H9 (cell line): ENCODE measurements at places on chromosomes 6 and 20.

- no peak for DNase-seq
Measured at GRCh38 chr20:61244213-61244612, 7.8 kb upstream of the CDH4 start.

GRCh38 chr6:104640761-104641160 lies 219.0 kb downstream of the HACE1 start:
- no peak for DNase-seq

DNA sequence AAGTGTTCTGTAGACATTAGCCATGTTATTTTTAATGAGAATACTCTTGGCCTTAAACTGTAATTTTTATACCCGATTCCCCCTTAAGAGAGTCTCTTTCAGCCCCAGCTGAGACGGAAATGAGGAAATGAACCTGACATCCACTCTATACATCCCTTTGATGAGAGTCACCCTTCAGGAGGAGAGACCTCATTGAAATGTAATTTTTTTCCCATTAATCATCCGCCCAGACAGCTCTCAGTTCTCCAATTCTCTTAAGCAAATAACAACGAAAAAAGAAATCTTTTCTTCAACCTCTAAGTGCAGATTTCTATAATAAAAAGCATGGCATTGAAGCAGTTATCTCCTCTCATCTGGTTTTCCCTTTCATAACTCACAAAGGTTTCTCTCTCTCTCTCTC lies 243.8 kb upstream of the PMEPA1 start:
- DNase-seq = no peak

DNA sequence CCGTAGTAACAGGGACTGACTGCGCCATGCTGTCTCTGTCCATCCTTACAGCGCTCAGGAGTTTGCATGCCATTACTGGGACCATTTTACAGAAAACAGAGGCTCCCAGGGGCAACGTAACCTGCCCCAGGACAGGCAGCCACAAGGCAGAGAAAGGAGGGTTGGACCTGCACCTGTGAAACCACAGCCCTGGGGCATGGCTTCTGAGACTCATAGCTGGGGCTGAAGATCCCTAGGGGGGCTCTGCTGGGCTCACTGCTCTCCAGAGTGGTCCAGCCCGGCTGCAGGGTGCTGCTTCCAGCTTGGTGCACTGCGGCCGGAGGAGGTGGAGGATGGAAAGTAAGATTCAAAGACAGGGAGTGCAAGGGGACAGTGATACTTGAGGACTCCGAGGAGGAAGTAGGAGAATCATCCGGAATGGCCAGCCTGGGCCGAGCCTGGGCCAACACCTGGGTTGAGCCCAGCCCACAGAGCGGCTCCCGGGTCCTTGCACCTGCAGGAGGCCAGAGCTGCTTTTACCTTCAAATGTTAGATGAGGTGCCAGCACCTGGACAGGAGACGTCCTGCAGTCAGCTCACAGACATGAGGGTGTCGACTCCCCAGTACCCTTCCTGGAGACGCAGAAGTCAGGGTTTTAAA lies 183.2 kb downstream of the CDH4 start:
- no peak for DNase-seq

DNA sequence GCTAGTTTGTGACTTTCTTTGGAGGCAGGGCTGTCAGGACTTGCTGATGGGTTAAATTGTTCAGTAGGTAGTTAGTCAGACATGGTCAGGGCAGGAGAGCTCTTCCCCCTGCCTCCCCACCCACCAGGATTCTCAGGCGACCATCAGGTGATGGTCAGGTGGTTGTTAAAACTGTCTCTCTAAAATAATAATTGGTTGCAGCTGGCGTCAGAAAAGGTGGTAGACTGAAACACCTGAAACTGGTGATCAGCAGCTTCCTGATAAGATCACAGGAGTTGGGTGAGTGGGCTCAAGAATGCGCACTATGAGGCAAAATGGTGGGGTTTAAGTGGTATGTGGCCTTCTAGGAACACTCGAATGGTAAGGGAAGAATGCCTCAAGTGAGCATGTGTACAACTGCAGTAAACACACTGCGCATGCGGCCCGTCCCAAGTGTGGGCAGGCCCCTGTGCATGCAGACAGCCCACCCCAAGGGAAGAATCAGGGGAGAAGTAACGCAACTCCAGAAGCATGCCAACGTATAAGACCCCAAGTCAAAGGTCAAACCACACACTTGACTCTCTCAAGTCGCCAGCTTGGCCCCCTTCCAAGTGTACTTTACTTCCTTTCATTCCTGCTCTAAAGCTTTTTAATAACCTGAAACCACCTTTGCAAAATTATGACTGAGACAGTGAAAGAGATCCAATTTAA lies 7.9 kb upstream of the BLCAP start:
- peak; percentile 15 for DNase-seq

DNA sequence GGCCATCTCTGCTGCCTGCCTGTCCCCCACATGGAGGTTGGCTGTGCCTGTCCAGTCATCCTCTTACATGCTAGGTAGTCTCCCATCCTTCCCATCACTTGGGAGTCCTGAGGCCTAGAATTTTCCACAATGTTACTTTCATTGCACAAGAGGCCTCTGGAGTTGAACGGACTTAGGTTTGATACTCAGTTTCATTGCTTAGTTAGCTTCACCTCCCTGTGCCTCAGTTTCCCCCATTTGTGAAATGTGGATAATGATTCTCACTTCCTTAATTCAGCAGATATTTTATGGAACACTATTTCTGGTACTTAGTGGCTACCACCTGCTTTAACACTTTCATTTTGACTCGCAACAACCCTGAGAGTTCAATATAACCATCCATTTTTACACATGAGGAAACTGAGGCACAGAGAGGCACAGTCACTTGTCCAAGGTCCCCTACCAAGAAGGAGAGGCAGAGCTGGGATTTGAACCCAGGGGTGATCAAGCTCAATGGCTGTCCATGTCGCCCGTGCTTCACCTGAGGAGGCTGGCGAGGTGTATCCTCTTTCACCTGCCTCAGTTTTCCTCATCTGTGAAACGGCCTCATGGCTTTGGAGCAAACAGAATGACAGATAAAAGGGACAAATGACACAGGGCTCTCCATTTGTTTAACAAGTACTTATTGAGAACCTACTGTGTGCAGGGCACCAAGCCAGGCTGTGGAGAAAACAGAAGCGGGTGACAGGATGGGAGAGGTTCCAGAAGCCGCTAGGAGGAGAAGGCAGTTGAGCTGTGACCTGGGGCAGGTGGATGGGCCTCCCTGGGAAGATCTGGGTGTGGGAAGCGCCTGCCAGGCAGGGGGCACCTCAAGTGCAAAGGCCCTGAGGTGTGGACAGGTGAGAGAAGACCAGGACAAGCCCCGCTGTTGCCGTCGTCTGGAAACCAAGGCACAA lies 154.3 kb upstream of the PTPN1 start:
- DNase-seq = no peak

GRCh38 chr6:2503816-2504494 lies 246.8 kb downstream of the MYLK4 start:
- DNase-seq = no peak

GRCh38 chr20:24382331-24382730 lies 87.1 kb upstream of the SYNDIG1 start:
- DNase-seq = no peak

GRCh38 chr6:38143191-38144150 lies 323.9 kb downstream of the ZFAND3 start:
- DNase-seq = no peak

DNA sequence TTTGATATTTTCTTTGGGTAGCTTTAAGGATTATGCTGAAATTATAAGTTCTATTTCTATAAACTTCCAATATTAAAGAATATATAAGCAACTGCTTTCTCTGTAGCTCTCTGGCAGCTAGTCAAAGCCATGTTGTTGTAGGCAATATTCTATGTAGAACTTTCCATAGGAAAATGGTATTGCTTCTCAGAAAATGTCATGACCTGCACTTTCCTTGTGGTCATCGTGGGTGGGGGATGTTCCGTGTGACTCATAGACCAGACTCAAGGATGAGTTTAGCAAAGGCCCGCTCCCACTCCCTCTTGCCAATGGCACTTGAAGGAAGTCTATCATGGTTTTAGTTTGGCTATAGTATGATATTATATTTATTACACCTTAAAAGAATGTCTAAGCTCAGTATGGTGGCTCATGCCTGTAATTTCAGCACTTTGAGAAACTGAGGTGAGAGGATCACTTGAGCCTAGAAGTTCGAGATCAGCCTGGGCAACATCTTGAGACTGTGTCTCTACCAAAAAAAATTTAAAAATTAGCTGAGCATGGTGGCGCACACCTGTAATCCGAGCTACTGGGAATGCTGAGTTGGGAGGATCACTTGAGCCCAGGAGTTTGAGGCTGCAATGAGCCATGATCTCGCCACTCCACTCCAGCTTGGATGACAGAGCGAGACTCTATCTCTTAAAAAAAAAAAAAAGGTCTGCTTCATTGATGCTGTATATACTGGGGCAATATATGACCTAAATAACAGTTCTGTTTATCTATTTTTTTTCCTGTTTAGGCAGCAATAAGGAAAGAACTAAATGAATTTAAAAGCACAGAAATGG lies 36.6 kb upstream of the LTV1 start:
- no peak for DNase-seq

DNA sequence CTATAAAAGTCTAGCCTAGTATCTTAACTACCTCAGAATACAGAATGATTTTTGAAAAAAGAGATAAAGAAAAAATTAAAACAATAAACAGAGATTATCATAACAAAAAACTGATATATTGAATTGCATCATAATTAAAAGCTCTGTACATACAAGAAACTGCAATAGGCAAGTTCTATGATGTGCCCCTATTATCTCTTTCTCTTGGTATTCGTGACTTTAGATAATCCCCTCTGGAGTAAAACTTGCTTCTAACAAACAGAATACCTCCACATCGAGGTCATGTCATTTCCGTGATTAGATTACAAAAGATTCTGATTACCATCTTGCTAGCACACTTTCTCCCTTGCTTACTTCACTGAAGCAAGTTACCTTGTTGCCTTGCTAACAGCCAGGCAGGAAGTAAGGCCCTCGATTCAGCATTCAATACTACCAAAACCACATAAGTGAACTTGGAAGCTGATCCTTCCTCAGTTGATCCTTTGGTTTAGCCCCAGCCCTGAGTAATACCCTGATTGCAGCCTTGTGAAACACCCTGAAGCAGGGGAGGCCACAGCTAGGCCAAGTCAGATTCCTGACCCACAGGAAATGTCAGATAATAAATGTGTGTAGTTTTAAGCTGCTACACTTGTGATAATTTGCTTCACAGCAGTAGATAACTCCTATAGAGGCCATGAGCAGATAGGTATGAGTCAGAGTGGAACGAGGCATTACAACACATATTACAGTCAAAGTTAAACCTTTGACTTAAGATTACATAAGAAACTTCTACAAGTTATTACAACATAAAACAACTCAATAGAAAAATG lies 53.7 kb upstream of the TMX4 start:
- DNase-seq = no peak

DNA sequence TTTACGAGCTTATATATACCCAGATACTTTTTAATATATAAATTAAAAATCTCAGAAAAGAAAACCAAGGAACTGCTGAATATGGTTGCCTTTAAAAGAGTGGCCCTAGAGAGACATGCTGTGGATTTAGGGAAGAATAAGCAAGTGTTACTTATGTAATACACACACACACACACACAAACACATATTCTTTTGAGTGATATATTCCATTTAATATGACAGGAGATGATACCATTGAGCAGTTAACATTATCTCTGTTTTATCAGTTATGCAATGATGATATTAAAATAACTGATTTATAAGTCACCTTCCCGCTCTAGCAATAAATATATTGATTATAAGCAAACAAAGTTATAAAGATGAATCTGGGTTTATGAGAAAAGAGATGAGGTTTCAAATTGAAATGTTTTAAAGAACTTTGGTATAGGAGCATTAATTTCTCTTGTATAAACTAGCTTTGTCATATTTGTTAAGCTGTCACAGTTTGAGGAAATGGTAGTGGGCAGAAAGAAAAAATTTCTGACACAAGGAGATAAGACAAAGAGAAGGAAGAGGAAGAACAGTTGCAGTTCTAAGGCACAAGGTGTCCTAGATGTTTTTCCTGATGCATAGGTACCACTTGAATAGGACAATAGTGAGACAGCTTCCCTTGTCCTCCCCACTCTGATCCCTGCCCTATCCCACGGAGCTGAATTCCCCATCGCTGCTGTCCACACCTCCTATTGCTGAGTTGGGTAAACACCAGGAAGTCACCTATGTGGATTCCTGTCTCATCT lies 26.4 kb downstream of the GPX5 start:
- DNase-seq = no peak

DNA sequence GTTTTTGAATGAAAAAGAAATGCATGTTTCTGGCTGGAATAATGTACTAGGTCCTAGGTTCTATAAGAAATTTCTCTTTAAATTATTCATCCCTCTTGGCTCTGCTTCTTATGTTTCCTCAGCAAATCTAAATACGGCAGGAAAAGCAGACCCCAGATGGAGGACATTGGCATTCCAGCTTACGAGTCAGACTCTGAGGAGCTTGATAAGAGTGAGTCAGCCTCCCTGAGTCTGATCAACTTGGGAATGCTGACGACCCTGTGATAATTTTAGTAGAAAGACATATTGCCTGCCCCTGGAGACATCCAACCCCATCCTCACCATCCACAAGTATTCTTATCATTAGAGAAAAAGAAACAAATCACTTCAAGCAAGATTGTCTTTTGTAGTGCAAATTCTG lies 509.7 kb upstream of the MARCKS start:
- no peak for DNase-seq

DNA sequence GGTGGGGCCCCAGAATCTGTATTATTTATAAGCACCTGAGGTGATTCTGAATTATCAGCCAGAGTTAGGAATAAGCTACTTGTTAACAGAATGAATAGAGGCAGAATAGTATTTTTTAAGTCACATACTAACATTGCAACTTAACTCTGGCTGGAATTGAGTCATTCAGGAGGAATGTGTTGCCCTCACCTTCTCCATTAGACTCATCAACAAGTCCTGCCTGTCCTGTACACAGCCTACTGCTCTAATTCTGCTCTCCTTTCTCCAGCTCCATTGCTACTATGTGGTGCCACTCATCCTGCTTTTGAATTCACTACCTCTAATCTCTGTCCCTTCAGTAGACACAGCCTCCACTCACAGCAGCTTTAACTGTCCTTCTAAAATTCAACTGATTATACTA lies 669.4 kb downstream of the DHX35 start:
- DNase-seq = no peak

DNA sequence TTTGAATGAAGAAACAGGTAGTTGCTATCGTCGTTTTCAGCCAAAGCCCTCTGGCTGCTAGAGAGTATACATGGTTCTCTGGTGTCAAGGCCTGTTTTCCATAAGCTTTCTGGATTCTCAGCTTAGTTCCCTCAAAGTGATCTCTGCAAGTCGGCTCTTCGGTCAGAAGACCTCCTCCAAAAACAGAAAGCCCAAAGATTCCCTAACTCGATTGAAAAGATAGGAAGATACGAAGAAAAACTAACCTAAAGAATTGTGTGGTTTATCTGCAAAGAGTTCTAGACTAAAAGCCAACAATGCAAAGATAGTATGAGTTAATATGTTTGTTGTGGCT lies 545 bp upstream of the ASCC3 start:
- no peak for DNase-seq

- DNase-seq = no peak
Measured at GRCh38 chr6:132330759-132331158, 70.5 kb downstream of the MOXD1 start.

GRCh38 chr6:11656491-11656890 lies 118.9 kb downstream of the TMEM170B start:
- no peak for DNase-seq

- peak; percentile 82 for DNase-seq
Measured at GRCh38 chr6:127515234-127515793, 3.8 kb downstream of the MTCL3 start.
